Substantia nigra (tissue), 51 donors: ENCODE measurements at places on chromosomes 12 and 14.

DNA sequence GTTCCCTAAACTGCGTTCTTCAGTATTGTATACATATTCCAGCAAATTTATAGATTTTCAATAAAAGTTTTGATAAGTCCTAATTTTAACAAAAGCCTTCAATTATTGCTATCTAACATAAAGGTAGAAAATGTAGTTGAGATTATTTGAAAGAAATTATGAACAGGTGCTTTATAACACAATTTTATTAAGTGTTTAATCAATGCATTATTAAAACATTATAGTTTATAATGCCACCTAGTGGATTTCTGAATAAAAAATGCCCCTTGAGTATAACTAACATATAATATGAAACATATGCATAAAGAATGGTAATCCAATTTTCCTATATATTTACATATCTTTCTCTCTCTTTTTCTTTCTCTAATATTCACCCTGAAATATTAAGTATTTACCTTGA is 515.3 kb downstream of the SLC6A15 start:
- DNase-seq: no peak

GRCh38 chr12:112995008-112995407 is 16.7 kb downstream of the OAS2 start:
- DNase-seq: no peak

DNA sequence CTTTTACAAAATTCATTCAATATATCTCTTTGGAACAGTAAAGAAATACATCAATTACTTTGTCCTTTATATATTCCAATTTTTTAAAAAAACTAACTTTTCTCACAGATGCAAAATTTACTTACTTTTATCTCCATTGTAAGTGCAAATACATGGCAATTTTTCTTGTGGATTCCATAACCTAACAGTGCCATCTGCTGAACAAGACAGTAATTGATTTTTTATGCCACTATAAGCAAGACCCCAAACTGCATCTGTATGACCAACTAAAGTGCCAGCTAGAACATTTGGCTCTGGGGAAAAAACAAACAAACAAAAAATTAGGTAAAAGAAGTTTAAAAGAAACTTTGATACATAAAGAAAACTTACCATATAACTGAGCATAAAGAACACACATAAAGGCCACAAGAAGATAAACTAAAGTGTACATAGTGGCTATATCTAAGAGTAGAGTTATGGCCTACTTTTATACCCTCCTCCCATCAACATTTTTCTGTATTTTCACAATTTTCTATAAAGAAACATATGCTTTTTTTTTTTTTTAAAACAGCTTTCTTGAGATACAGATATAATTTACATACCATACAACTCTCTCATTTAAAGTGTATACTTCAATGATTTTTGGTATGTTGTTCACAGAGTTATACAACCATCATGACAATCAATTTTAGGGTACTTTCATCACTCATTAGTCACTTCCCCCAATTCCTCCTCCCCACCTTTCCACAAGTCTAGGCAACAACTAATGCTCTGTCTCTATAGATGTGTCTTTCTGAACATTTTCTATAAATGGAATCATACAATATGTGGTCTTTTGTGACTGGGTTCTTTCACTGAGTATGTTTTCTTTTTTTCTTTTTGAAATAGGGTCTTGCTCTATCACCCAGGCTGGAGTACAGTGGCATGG is 32.6 kb downstream of the COCH start:
- no peak for DNase-seq

DNA sequence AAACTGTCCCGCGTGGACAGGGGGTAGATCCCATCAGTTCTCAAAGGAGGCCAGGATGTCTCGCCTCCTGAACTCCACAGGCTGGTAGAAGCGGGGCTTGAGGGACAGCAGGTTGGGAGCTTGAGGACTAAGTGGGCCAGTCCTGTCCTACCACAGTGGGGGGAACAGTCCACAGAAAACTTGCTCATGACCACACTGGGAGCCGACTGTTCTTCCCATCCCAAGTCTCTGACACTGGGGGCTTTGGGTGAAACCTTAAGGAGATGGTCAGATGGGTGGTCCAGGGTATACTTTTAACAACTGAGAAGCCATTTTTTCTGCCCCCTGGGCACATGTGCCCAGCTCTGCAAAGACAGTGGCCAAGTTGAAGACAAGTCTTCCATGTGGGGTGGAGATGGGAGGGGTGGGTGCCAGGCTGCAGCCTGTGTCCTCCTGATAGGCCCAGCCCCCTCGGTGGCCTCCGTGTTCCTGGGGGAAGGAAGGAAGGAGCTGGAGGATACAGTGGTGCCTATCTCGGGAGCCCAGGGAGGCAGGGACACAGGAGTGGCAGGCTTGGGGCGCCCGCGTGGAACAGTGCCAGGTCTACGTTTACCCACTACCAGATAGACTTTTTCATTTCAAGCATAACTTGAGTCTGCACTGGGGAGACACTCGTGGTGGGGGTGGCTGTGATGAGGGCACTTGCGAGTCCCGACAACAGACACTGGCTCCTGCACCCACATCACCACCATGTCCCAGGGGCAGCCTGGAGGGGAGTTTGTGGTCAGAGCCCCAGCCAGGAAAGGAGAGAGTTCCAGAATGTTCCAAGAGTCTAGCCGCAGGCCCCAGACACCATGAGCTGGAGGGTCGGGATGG is 14.7 kb downstream of the RHOF start:
- DNase-seq: no peak

DNA sequence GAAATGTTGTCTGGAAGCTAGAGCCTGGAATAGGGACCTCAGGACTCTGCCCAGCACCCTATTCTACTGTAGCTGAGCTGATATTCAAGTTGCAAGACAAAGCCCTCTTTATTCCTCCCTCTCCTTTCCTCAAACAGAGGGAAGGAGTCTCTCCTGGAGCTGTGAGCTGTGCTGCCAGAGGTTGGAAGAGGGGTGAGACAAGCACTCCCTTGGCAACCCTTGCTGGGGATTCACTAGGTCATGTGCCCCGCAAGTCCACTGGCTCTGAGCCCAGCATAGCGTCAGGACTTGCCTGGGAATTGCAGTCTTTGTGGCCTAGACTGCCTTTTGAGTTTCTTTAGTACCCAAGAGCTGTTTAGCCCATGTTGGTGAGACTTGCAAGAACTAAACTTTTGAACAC is 11.4 kb upstream of the ASCL1 start:
- no peak for DNase-seq

GRCh38 chr14:25003537-25003936 is 46.4 kb downstream of the STXBP6 start:
- no peak for DNase-seq

- DNase-seq: no peak
Measured at GRCh38 chr14:92600318-92601053, 86.9 kb downstream of the RIN3 start.

DNA sequence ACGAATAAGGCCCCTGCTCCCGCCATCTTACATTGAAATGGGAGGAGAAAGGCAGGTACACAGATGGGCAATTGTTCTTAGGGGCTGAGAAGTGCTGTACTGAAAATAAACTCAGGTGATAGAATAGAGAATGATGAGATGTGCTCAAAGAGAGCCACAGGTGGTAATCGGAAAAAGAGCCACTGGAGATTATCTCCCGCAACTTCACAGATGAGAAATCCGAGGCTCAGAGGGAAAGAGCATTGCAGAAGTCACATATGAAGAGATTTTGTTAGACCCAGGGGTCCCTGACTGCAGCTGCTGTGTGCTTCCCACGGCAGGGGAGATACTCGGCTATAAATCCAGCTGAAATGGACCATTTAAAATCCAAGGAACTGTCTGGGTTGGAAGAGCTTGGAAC is 73.7 kb downstream of the PRIMA1 start:
- no peak for DNase-seq

DNA sequence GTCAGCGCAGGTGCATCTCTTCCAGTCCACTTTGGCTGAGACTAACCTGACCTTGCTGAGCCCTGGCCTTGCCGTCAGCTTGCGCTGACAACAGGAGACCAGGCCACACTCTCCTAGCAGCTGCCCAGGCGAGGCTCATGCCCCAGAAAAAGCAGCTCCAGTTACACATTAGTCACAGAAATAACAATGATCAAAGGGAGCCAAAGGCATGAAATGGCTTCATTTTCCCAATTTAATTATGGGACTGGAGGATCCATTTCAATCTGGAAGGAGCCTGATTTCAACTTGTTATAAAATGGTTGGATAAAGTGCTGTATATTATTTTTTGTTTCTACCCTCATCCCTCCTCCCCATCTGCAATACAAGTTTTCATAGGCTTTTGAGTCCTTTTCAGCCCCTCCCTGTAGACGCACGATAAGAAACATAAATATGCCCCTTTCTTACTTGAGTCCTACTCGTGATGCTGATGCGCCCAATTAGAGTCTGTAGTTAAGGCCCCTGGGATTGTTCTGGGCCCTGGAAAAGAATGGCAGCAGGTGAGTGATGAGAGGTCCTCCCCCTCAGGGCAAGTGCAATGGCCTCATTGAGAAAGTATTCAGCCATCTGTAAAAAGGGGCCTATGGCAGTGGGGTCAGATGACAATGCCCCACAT is 376.0 kb downstream of the C12orf75 start:
- DNase-seq: no peak

GRCh38 chr12:42486407-42486806 is 103.1 kb downstream of the PRICKLE1 start:
- DNase-seq: no peak

DNA sequence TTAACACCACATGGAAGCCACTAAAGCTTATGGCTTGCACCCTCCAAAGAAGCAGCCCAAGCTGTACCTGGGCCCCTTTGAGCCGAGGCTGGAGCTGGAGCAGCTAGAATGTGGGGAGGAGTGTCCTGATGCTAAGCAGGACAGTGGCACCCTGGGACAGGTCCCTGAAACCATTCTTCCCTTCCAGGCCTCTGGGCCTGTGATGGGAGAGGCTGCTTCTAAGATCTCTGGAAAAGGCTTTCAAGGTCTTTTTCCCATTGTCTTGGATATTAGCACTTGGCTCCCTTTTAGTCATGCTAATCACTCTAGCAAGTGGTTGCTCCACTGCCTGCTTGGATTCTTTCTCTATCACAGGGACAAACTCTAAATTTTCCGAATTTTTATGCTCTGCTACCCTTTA is 40.9 kb downstream of the OSBPL8 start:
- no peak for DNase-seq

- DNase-seq: no peak
Measured at GRCh38 chr12:112524676-112525425, 106.1 kb downstream of the PTPN11 start.

- DNase-seq: no peak
Measured at GRCh38 chr14:67569011-67569650, 30.9 kb downstream of the PIGH start.

DNA sequence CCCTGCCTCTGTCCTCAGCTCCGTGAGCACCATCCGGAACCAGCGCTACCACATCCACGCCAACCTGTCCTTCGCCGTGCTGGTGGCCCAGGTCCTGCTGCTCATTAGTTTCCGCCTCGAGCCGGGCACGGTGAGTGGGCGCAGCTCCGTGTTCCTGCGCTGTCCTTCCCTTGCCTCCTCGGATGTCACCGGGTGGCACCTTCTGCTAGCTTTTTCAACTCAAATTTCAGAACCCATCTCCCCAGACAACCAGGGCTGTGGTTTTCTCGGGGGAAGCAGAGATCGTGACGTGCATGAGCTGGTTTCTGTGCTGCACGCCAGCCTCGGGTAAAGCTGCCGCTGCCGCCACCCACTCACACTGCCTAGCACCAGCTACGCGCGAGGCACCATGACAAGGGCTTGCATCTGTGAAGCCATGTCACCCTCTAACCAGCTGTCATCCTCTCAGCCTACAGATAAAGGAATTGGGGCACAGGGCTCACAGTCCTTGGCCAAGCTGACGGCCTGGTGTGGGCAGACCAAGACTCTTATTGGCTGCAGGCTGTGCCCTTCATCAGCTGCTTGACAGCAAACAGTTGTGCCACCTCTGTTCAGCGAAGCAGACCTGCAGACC is 152.1 kb downstream of the ADGRD1 start:
- no peak for DNase-seq

GRCh38 chr14:66641861-66642635 is 134.1 kb downstream of the GPHN start:
- DNase-seq: no peak

DNA sequence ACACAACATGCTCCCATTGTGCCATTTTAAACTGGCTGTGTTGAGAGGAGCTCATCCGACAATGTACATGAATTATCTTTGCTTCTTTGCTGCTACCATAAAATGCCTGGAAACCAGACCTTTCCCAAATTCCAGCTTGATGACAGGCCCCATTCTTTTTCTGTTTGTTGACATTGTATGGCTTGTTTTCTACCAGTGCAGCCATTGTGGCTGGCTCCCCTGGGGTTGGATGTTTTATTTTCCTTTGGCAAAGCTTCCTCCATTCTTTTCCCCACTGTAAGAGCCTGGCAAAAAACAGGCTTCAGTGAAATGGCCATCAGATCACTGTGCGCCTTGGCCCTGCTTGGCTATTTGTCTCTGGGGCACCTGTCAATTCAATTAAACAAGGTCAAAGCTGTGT is 532.5 kb downstream of the VRK1 start:
- DNase-seq: no peak

DNA sequence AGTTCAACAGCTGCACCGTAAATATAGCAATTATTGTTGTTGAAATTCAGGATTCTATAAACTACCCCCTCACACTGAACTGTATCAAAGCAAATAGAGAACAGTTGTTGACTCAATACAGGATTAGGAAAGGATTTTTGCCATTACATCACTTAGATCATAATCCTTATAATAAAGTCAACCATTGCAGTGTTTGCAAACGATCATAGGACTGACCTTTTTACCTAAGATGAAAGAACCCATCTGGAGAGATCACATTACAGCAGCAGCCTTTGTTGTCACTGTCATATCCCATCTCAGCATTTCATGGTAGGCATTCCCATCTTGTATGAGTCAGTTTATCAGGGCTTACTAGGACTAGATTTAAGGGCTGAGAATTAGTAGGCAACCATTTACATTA is 96.1 kb downstream of the IPO8 start:
- no peak for DNase-seq

DNA sequence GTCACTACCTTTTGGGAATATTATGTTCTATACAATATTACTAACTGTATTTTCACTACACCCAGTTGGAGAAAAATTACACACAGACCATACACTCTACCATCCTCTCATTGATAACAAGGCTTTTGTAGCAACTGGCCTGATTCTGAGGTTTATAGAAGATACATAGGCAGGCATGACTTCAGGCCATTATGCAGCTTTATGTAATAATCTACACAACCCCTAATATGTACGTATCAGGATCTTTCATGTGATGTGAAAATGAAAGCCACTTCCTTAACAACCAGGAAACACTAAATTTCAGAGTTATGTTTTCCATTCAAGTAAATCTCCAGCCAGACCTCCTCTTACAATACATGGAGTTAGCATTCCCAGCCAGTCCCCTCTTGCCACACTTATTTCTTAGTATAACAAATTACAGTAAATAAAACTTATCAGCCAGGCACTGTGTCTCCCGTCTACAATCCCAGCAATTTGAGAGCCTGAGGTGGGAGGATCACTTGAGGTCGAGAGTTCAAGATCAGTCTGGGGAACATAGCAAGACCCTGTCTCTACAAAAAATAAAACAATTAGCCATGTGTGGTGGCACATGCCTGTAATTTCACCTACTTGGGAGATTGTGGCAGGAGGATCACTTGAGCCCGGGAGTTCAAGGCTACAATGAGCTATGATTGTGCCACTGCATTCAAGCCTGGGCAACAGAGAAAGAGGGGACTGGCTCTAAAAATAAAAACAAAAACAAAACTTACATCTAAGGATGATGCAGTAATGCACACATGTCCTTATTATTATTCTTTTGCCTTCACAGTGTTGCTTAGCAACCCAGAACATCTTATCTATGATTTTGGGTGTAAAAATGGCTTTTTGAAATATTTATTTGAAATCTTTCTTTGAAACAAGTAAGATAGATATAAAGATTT is 10.4 kb upstream of the OSBPL8 start:
- DNase-seq: no peak

- no peak for DNase-seq
Measured at GRCh38 chr12:18794000-18794399, 56.1 kb downstream of the CAPZA3 start.
